ENCODE measurements at places on chromosomes 5 and 9.

DNA sequence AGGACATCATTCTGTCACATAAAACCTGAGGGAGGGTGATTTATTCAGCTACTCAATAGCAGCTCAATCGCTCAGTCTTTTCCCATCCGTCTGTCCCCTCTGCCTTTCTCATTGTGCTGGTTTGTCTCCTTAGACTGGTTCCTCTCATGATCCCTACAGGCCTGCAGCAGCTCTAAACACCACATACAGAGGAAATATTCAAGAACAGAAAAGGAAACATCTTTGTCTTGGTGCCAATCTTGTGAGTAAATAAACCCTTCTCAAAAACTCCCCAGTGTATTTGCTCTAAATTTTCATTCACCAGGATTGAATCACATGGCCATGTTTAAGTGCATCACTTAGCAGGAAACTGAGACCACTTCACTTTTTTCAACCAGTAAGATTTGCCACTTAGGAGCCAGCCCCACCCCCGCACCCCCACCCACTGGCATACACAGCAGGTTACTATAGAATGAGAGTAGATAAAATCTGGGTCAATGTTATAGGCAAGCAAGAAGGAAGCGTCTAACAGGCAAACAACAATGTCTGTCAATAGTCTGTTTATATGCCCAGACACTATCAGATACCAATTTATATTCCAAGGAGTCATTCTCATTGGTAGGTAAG lies 895.5 kb upstream of the DMAC1 start:
- DNase-seq, result no peak

GRCh38 chr5:138900281-138900965 lies 25.3 kb upstream of the LRRTM2 start:
- no peak for DNase-seq

GRCh38 chr5:72790186-72790585 lies 26.3 kb upstream of the TNPO1 start:
- no peak for DNase-seq

DNA sequence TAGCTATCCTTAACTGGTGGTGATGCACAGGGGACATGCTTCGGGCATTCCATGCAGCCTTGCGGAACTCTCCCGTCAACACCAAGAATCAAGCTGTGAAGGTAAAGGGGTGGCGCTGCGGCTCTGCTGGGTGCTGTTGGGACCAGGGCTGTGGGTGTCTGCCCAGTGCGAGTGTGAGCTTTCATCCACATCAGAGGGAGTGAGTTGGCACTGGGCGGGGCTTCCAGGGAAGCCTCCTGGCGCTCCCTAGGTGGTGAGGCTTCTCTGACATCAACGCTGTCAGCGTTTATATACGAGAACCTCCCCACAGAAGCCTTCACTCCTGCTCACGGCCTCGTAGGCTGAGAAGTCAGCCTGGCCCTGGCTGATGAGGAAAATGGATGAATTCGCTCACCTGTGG lies 11.7 kb downstream of the ARPC5L start:
- no peak for DNase-seq

DNA sequence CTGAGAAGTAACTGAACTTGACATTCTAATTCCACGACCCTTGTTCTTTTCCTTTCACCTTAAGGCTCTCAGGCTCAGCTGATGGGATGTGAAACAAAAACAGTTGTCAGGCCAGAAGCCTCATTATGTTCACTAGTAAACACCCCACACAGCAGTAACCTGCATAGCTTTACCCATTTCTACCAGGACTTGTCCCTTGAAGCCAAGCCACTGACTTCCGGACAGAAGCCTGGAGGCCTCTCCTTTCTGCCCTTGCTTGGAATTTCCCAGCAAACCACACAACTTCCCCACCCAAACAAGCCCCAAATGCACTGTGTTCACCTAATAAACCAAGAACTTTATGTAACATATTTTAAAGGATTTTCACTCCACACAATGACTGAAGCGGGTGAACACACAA lies 19.6 kb downstream of the PRUNE2 start:
- no peak for DNase-seq

DNA sequence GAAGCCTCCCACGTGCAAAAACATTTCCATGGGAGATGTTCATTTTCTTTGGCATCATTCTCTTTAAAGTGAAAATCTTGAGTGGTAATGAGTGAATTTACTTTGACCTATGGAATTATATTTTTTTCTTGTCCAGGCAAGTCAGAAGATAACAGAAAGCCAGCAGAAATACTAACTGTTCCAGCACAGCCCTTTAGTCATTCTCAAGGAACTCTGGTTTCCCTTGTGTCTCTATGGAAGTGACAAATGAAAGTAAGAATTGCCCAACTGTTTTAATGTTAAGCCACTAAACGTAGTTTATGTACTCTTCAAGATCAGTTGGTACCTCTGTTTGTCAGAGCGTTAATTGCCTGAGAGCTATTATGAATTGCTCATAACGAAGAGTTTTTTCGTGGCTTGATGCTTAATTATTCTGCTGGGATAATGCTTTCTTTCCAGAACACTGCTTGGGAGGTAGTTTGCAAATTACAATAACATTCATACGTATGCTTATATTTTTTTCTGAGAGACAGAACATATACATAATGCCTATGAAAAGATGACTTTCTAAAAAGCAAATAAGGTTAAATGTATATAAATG lies 84.5 kb upstream of the CER1 start:
- DNase-seq, result no peak

DNA sequence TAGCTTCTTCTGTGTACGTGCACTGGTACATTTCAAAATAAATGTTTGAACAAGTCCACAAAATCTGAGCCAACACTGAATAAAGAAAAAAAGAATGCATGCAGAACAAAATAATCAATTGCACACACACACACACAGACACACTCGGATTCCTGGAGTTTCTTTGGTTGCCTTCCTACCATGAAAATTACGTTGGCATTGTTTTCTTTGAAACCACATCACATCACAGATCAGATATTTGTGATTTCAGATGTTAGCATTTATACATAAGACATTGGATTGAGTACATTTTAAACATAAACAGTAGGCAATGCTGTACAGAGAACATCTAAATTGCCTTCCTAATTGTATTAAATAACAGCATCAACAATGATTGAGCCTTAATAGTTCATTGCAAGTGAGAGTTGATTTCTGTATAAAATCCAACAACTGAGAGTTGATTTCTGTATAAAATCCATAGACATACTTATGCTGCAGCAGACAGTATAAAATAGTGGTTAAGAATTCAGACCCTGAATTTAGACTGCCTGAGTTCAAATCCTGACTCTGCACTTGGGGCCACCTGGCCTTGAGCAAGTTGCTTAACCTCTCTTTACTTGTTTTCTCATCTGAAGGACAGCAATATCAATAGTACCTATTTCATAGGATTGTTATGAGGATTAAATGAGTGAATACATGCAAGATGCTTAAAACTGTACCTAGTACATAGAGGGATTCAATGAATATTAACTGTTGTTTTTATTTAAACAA lies 101.7 kb upstream of the IFNE start:
- no peak for DNase-seq

GRCh38 chr9:110125207-110125751 lies 82.7 kb downstream of the C9orf152 start:
- no peak for DNase-seq

DNA sequence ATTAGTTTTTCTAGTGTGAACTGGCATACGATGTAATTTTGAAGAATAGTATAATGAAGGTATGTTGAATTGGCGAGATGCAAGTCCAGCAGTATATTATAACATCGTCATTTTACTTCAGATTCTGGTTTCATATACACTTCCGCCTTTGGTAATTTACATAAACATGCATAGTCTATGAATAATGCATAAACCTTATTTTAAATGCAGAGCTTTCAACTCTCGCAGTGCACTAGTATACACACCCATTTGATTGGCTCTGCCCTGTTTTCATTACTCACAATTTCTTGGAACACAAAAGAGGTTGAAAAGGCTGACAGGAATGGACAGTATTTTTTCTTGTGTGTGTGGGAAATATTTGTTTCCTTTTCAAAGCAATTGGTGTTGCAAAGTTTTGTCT lies 128.9 kb upstream of the CCNH start:
- DNase-seq, result no peak

GRCh38 chr9:130128251-130128650 lies 44.0 kb upstream of the NCS1 start:
- DNase-seq, result no peak

DNA sequence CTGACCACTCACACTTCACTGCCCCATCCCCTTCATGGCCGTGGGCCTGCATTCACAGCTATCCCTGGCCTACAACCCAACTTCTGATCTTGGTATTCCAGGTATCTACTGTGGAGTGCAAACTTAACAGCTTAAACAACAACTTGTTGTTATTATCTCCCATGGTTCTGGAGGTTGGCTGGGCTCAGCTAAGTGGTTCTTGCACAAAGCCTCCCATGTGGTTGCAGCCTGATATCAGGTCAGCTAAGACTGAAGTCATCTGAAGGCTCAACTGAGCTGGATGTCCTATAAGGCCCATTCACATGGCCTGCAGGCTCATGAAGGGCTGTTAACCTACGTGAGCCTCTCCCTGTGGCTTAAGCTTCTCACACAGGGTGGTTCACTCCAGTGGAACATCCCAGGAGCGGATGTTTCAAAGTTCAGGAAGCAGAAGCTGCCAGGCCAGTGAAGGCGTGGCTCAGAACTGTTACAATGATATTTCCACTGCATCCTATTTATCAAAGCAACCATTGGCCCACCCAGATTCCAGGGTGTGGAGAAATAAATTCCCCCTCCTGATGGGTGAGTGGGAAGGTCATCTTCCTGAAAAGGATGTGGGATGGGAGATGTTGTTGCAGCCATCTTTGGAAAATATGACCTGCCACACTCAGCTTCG lies 30.0 kb upstream of the TRIO start:
- no peak for DNase-seq

GRCh38 chr5:93995126-93995621 lies 253.8 kb upstream of the POU5F2 start:
- no peak for DNase-seq

DNA sequence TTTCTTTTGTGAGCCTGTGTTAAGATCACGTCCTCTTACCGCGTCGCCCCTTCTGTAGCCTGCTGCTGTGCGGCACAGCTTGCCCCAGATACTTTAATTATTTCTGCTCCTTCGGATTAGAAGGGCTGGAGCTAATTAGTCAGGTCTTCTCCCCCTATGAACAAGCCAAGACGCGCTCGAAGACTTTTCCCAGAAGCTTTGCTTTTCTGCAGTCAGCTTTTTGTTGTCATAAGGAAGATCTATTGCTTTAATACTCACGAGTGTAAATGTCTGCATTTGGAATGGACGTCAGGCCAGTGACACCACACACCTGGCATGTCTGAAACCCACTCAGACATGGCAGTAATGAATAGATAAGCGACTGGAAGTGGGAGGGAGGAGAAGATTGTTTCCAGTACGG lies 37.0 kb downstream of the PRUNE2 start:
- DNase-seq, result no peak

GRCh38 chr9:136943291-136944211 lies 987 bp downstream of the FBXW5 start:
- DNase-seq, result no peak

GRCh38 chr9:105341434-105342146 lies 97.1 kb downstream of the SLC44A1 start:
- DNase-seq, result no peak

GRCh38 chr9:99445371-99445891 lies 223.3 kb downstream of the SEC61B start:
- no peak for DNase-seq

GRCh38 chr5:84088996-84089395 lies 295.7 kb downstream of the EDIL3 start:
- DNase-seq, result no peak

DNA sequence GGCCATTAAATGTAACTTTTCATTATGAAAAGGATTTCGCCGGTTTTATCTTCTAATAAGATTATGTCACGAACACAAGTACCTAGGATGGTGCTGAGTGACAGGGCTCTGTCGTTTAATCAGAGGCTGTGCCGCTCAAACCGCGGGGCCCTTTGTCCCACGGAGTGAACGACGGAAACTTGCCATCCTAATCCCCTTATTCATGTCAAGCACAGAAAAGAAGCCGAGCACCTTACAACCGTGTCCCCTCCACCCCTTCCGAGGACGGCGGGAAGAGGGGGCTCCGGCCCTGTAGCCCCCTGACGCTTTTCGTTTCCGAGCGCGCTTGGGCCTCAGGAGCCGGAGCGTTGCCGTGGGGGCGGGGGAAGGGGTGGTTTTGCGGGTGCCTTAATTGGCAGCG lies 11.2 kb downstream of the LMX1B start:
- DNase-seq, result no peak

GRCh38 chr5:73814233-73814846 lies 188.3 kb downstream of the ARHGEF28 start:
- DNase-seq, result no peak

DNA sequence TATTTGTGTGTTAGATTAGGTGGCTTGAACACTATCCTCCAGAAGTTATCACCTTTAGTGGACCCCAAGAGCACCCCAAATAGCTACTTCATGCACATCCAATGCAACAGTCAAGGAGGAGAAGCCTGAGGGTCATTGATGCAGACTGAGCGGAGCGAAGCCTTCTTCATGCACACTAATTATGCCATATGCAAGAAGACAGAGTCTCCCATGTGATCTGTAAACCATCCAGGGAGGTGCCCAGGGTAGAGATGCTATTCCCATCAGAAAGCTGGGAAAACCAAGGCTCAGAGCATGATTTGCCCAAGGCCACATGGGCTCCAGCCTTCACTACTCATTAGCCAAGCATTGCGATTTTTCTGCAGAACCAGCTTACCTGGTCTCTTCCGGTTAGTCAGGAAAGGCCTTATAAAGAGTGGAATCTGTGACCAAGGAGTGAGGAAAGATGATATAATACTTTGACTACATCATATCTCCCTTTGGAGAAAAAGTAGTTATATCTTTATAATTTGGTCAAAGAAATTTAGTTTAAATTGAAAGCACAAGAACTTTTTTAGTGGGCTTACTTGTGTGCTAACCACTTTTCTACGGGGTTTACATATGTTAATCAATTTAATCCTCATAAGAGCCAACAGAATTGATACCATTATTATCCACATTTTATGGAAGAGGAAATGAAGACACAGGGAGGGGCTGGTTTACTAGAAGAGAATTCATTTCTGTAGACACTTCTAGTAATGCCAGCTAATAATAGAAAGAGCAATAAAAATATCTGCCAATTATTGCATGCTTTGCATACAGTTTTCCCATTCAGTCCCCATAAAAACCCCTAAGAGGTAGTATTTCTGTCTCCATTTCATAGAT lies 220.0 kb downstream of the ESM1 start:
- DNase-seq, result no peak

DNA sequence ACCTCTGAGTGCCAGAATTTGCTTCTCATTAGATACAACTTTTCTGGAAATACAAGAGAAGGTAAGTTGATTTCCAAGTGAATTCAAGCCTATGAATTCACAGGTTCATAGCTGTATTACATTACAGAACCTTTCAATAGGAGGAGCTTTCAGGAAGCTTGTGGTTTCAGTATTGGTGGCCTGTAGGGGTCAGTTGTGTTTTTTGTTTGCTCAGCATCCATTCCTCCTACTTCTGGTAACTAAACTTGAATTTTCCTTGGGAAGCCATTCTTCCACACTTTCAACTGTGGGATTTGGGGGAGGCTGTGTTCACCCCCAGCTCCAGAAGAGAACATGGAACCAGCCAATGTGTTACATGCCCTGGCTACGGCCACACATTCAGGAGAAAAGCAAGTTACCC lies 5.6 kb upstream of the CYSTM1 start:
- DNase-seq, result no peak

GRCh38 chr5:168471785-168472184 lies 14.5 kb upstream of the RARS1 start:
- DNase-seq, result no peak

Measured in NCI-H2081 treated with DMSO at 0.1 percent for 48 hours (cell line).